Hypothalamus (tissue), 51 donors: ENCODE measurements at places on chromosomes 4 and X.

DNA sequence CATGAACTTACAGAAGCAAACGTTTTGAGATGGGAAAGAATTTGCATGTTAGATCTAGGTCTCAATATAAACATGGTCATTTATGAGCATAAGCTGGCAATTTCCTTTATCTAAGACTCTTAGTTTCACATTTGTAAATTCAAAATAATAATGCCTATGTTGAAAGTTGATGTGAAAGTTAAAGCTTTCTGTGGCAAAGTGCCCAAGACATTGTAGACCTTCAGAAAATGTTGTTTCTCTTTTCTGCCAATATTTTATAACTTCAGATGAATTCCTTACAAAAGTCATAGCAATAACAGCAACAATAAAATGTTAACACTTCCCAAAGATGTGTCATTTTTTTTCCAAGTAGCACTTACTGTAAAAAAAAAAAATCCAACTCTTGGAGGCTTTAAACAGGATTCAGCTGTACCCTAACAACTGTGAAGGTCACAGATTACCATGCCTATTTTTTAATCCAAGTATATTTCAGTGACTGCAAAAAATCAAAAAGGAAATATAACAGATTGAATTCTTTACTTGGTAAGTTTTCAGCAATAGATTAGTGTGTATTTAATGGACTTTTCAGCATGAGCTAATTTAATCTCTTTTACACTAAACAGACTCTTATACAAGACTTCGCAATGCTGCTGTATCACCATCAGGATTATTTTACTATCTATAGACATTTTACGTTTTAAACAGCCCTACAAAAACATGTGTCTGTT lies 206.5 kb upstream of the PDE5A start:
- DNase-seq = no peak

DNA sequence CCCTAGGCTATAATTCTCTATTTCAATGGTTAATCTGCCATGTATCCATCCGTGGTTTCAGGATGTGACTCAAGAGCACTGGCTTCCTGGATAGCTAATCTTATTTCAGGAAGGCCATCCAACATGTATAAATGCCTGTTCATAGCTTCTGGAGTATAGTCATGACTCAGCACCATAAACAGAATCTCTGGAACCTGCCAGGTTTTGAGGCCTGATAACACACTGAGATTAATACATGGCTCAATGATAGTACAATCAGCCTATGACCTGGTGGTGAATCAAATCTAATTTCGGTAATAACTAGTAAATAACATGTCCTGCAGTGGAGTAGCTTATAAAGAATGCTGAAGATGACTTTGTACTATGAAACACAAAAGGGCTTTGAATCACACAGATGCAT lies 5.7 kb upstream of the IL13RA2 start:
- DNase-seq = no peak

DNA sequence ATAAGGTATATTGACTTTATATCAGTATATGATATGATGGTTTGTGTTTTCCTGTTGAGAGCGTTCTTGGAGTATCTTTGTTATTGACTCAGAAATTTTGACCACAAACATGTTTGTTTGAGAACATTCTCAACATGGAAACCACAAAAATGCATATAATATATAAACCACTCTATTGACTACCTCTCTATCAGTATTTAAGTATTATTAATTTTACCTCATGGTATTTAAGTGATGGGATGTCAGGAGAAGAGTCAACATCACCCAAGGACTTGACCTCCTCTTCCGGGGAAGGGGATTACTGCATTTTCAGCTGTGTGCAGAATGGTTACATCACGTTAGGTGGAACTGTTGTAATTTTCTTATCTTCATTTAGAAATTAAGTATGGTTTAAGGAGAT lies 54.3 kb upstream of the PUDP start:
- DNase-seq = no peak

- no peak for DNase-seq
Observed at GRCh38 chrX:130672214-130672613, 230.8 kb downstream of the ENOX2 start.

- peak; percentile 6 for DNase-seq
Observed at GRCh38 chr4:112819729-112820128, 182.8 kb downstream of the LARP7 start.

DNA sequence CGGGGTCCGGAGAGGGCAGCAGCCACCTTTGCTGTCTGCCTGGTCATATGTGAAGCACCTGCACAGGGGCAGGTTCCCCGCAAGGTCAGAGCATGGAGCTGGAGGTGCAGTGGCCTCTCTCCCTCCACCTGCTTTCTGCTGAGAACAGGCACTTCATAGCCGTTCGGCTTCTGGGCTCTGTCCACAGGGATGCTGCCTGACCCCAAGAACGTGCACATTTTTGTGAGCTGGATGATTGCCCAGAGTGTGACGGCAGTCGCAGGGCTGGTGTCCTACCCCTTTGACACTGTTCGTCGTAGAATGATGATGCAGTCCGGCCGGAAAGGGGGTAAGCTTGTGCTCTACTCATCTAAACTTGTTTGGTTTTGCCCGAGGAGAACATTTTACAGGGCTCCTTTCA lies 2.5 kb downstream of the SLC25A4 start:
- DNase-seq = no peak

DNA sequence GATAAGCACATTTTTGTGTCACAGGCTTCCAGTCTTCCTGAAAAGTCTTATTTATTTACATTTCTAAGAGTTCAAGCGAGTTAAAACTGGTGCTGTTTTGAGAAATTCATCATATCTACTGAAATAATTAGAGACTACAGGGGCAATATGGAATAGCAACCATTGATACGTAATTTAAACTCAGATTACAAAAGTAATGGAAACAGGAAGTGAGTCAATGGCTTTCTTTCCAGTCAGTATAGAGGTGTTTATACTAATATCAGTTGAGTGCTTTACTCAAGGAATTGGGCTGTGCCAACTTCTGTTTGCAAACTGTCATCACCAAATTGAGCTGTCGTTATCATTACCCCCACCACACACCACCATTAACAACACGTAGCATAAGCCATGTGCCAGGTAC lies 222.7 kb downstream of the COL25A1 start:
- DNase-seq = no peak

DNA sequence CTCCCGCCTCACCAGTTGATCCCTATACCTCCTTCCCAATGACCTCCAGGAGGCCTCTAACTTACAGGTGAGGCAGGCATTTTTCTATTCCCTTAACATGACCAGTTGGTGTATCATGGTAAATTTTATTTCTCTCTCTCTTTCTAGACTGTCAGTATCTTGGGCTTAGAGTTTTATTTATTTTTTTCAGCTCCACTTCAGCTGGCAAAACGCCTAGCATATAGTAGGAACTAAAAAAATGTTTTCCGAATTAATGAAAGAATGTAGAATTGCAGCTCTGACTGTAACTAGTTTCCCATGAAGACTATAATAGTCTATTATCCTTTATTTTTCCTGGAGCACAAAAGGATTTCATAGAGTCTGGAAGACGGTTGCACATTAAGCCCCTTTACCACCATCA lies 84.8 kb downstream of the PDE5A start:
- no peak for DNase-seq

GRCh38 chr4:152392079-152392478 lies 143.8 kb downstream of the FBXW7 start:
- no peak for DNase-seq

DNA sequence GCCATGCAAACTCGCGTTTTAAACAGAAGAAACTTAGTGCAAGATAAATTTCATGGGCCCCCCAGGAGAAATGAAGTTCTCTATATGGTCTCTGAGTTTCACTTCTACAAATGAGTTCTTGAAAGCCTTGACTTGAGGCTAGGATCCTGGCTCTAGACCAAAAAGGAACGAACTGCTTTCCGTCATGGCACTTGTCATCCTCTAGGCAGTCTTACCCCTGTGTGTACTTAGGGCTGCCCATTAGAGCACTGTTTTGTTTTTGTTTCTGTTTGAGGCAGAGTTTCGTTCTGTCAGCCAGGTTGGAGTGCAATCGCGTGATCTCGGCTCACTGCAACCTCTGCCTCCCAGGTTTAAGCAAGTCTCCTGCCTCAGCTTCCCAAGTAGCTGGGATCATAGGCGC lies 29.0 kb downstream of the RNF4 start:
- no peak for DNase-seq

DNA sequence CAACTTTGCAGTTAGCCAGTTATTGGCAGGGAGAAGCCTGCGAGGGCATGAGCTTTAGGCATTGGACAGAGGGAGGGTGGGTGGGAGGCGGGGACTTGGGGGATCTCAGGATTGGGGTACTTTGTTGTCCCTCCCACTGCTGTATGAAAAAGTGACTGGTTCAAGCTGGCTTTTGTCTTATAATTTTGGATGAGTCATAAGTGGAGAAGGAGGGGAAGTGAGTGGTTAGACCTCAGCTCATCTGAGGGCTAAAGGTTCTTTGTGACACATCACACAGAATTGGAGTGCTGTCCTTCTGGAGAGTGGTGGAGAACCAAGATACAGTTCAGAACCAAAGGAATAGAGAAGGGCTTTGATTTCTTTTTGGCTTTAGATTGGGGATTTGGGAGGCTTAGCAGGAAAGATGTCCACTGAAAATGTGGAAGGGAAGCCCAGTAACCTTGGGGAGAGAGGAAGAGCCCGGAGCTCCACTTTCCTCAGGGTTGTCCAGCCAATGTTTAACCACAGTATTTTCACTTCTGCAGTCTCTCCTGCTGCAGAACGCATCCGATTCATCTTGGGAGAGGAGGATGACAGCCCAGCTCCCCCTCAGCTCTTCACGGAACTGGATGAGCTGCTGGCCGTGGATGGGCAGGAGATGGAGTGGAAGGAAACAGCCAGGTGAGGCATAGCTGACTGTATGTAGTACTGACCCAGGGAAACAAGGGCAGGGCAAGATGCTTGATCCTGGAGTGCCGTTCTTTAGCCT lies at the start of gene SLC4A4:
Gene SLC4A4, plus strand, starts transcription at position 175 of the 748 bp plus-strand sequence.
- DNase-seq = no peak

DNA sequence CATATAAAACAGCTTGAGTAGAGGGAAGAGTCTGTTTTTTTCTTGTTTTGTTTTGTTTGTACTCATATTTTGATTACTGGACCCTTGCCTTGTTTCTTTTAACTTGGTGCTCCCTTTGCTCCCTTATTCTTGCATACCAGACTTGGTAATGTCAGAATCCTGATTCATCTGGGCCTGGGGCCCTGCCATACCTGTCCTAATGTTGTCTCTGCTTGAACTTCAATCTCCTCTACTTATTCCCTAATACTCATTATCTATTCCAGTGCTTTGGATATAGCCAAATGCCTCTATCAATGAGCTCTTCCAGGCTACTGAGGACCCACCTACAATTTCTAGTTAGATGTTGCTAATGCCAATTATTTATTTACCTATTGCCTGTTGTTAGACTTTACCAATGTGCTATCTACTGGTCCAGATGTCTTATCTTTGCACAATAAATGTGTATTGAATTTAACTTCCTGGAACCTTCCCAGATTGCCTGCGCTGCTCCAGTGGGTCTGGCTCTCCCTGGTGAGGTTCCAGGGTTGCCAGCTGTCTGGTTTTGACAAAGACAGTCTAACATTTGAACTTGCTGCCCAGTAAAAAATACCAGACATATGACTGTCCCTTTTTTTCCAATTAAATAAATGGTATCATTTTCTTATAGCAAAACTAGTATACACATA lies 64.4 kb upstream of the ACSL4 start:
- DNase-seq = no peak

- DNase-seq = no peak
Observed at GRCh38 chrX:16870862-16871815, 977 bp upstream of the RBBP7 start.

GRCh38 chrX:17560385-17560784 lies 176.9 kb upstream of the SCML1 start:
- no peak for DNase-seq

DNA sequence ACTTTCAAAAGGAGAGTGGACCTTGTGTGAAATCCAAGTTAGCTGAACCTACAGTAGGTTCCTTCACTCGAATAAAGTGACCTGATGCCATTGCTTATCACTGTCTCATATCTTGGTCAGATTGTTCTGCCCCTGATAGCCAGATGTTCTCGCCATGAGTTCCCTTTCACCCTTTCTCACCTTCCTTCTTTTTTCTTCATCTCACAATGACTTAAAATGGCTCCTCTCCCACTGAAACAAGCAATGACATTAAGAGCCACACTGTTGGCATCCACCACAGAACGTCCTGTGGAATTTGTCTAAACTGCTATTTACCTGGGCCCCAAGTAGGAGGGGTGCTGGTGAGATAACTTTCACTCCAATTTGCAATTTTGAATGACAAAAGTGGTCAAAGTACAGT lies 227.6 kb upstream of the PPP1R2C start:
- no peak for DNase-seq

DNA sequence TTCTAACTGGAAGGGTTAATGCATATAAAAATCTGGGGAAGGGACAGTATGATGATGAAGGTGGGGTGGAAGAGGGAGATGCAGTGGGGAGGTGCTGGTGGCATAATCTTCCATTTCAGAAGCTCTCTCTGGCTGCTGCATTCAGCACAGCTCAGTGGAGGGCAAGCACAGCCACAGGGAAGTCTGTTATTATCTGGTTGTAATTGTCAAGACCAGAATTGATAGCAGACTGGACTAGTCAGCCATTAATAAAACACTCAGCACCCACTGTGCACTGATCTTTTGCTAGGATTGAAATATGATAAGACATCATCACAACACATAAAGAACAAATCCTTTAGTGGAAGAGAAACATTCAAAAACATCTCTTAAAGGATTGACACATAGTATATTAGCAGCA lies 414.2 kb upstream of the LCORL start:
- DNase-seq = no peak

- no peak for DNase-seq
Observed at GRCh38 chr4:169110633-169111032, 100.6 kb upstream of the CBR4 start.

DNA sequence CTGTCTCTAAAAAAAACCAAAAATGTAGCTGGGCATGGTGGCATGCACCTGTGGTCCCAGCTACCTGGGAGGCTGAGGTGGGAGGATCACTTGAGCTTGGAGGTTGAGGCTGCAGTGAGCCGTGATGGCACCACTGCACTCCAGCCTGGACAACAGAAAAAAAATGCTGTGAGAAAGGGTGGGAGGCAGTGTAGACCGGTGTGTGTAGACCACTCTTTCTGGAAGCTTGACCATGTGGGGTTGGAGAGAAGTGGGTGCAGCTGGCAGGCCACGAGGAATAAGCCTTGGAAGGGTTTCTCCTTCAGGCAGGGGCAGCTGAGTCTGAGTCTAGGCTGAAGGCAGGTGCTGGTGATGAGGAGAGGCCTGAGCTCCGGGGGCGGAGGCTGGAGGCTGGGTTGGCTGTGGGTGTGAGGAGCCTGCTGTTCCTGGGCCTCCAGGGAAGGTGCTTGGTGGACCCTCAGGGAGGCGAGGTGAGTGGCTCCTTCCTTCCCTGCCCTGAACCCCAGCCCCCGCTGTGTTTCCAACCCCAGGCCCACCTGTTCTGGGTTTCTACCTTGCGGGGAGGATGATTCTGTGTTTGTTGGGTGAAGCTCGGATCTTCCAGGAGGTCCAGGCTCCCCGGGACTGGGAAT lies 9.3 kb upstream of the TBC1D14 start:
- no peak for DNase-seq

DNA sequence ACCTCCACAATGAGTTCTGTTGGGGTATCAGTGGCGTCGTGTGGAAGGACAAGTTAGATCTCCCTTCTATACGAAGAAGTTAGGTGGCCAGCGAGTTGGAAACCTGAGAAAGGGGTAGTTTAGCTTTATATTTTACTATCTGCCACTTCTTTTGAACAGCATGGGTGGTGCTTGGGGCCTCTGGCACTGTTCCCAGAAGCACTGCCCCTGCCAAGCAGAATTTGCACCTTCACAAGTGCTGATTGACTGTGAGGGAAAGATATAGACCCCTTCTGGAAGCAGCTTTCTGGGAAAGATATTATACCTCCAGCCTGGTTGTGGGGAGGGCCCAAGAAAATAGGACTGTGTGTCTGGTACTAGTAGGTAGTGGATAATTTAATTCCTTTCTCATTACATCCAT lies 246.9 kb downstream of the FBXO8 start:
- DNase-seq = no peak

GRCh38 chr4:14562901-14563300 lies 439.4 kb upstream of the CPEB2 start:
- no peak for DNase-seq
